ENCODE measurements at places on chromosomes 3 and 15.

DNA sequence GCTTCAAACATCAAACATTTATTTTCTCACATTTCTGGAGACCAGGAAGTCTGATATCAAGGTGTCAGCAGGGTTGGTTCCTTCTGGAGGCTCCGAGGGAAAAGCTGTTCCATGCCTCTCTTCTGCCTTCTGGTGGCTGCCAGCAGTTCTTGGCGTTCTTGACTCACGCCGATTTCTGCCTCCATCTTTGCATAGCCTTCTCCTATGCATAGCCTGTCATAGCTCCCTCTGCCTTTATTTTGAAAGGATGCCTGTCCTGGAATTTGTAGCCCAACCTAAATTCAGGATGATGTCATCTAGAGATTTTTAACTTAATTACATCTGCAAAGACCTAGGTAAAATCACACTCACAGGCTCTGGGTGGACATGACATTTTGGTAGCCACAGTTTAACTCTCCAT, 70.4 kb downstream of the RGMA start:
- DNase-seq = no peak

GRCh38 chr15:46386356-46386755, 751.5 kb downstream of the SQOR start:
- DNase-seq = no peak

DNA sequence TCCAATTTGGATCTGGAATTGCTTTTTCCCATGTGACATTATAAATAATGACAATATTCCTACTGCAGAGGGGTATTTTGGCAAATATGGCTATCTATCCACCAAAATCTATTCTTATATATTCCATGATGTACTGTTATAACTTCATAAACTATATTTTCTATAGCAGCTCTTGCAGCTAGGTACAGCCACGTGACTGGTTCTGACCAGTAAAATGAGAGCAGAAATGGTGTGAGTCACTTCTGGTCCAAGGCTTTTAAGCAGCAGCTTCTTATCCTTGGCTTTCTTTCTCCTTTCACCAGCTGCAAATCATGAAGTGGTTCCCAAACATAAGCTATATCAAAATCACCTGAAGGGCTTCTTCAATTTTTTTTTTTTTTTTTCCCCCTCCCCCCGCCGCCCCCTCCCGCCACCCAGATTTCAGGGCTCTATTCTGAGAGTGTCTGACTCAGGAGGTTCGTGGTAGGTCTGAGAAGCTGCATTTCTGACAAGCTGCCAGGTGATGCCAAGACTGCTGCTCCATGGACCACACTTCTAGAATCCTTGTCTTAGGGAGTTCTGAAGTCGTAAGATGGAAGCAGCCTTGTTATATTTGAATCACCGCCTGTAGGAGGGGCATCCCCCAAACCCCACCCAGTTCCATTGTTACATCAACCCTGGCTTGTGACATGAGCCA, 357.5 kb downstream of the CHST2 start:
- no peak for DNase-seq

- no peak for DNase-seq
Observed at GRCh38 chr3:64290161-64290560, 64.9 kb upstream of the PRICKLE2 start.

GRCh38 chr15:93070132-93070531, 18.9 kb downstream of the RGMA start:
- no peak for DNase-seq
